ENCODE measurements at places on chromosomes 16 and 17.

DNA sequence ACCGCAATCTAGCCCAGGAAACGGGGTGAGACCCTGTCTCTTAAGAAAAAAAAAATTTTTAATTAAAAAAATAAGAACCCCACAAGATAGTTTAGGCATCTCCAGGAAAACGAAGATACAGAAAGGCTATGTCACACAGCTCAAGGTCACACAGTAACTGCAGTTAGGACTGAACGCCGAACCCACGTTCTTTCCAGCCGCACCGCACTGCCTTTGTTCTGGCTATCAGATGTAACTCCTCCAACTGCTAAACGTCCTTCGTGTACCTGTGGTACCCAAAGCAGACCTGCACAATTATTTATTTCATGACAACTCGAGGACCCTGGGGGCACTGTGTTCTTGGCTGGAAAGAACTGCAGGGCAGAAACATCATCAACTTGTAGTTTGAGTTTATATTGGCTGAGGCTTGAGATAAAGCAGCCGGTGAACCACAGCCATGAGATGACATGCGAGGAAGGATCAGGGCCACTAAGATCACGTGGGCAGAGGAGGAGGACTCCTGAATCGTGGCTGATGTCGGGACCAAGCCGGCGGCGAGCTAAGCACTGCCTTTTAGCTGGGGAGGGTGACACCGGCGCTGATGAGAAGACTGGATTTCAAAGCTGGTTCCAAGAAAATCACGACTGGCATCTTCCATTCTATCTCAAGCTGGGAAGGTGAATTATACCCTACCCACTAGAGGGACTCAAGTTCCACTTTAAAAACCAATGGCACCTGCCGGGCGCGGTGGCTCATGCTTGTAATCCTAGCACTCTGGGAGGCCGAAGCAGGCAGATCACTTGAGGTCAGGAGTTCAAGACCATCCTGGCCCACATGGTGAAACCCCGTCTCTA is 20.7 kb upstream of the MNT start:
- DNase-seq: no peak

- no peak for DNase-seq
Observed at GRCh38 chr17:80277751-80278671, 17.4 kb downstream of the RNF213 start.

- DNase-seq: no peak
Observed at GRCh38 chr16:69311533-69312387, 610 bp downstream of the VPS4A start.

DNA sequence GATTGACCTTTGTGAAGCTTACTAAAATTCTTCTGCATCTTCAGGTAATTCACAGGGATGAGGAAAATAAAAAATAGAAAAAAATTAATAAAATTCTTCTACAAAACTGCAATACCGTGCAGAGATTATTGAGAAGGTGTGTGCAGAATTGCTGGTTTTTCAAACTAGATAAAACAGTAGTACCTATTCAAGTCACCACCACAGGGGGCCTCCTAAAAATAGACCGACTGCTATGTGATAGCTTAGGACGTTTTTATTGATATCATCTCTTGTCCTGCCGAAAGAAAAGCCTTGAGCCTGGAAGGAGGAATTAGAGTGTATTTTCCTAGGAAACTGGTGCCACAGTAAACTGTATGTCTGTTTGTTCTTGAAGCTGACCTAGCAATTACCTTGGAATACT is 325.9 kb downstream of the ZFHX3 start:
- DNase-seq: no peak

DNA sequence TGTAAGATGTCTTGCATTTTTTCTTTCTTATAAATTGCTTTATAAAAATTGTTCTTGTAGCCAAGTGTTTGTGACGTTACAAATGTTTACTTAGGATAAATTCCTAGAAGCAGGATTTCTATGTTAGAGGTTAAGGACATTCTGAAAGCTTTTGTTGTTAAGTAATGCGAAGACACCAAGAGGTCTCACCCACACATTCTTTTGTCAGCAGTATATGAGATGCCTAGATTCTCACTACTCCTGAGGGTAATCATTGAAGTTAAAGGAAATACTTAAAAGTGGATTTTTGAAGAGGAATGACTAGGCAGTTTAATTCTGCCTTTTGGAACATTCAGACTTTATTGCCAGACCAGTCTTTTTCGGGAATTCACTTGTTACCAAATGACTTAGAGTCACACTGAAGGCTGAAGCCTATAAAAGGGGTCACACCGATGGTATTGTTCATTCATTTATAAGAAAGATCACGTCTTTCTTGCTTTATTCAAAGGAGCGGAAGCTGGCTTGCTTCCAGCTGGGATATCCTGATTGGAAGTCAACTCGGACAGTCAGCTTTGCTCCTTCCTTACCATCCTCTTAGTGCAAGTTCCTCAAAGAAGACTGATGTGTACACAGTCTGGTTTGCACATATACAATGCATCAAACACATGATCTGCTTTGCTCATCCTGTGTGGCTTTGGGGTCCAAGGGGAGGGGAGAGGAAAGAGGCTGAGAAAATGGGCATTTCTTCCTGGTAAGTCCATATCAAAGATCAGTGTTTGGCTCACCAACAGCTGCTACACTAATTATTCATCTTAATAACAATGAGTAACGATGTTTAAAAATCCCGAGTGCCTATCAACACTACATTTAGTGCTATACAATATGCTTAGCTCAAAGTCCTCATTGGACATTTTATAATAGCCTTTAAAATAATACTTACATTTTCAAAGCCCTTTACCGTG is 160.0 kb downstream of the MAP2K6 start:
- no peak for DNase-seq

GRCh38 chr17:14942526-14943190 is 322.5 kb downstream of the PMP22 start:
- DNase-seq: no peak

DNA sequence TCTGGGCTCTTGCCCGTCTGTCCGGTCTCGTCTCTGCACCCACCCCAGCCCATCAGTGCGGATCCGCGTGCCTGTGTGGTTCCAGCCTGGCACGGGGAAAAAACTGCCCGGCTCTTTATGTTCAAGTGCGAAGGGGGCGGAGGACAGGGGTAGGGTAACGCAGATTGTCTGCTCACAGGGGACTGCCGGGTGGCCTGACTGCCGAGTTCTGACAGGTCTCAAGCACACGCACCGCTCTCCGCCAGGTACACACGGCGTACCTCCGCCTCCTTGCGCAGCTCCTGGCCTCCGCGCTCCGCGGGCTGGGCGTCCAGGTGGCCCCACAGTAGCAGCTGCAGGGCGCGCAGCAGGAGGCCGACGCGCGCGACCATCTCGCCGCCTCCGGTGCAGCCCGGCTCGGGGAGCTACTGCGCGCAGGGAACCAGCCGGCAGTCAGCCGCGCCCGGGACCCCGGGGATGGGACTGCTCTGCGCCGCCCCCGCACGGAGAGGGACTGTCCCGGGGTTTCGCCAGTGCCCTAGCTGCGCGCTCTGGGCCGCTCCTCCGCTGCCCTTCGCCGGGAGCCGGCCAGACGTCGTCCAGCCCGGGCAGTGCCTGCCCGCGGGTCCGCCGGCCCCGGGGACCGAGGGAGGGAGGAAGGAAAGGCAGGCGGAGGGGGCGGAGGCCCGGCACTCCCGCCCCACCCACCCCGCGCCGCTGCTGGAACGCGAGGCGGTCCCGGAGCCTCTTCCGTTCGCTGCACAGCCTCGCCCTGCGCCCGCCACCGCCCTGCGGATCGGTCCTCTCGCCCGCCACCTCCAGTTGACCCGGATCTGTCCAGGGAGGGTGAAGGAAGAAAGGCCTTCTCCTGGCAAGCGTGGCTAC is at the start of gene MMP28:
TSS of gene MMP28 (minus strand) at position 635 of the 864 bp plus-strand sequence. CDS start at position 371, 264 bp downstream.
- DNase-seq: no peak

DNA sequence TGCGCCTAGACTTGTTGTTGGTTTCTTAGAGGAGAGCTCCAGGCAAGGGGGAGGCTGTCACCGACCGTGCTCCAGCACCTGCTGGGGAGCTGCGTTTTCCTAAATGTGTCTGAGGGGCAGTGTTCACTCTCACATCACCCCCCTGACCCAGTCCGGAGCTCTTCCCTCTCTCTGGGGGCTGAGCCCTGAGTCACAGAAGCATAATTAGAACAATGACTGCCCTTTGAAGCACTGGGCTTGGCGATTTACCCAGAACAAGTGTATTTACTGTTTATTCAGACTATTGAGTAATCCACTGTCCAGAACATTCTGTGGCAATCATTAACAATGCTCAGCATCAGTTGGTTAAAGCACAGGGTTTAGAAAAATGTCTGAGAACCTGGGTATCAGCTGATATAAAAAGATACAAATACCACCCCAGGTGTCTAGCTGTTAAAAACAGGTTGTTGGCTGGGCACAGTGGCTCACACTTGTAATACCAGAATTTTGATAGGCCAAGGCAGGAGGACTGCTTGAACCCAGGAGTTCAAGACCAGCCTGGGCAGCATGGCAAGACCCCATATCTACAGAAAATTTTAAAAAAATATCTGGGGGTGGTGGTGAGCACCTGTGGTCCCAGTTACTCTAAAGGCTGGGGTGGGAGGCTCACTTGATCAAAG is 8.1 kb downstream of the CES4A start:
- DNase-seq: no peak

DNA sequence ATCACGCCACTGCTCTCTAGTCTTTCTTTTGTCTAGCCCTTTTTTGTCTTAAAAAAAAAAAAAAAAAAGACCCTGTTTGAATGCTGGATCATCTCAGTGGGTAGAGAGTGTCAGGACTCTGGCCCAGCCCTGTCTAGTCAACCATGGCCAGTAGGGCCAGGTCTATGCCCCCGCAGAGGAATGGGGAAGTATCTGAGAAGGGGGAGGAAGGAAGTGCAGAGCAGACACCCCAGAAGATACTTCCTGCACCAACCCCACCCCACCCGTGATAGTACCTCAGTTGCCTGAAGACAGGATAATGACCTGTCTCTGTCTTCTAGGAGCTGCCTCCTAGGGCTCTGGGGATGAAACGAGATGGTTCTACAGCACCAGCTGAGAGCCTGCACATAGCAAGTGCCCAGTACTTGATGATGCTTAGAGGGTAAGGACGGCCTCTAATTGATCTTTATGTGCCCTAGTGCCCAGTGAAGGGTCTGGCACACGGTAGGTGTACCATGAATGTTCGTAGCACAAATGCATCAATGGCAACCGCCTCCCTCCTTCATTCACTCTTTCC is 55.4 kb downstream of the ABAT start:
- DNase-seq: no peak

- DNase-seq: no peak
Observed at GRCh38 chr17:49574945-49575678, 559 bp upstream of the NXPH3 start.

- no peak for DNase-seq
Observed at GRCh38 chr16:19767497-19767896, 49.4 kb downstream of the IQCK start.

GRCh38 chr17:62627904-62628633 is 599 bp downstream of the MRC2 start:
- DNase-seq: no peak

GRCh38 chr16:1712791-1713261 is 6.8 kb downstream of the MAPK8IP3 start:
- DNase-seq: no peak
